MCF 10A (cell line): ENCODE measurements at places on chromosomes 7 and 10.

- H3K27me3 ChIP-seq: peaks cover 53% of the 10 kb centered on the region
- DNase-seq: peak; percentile 66
These were observed 2.2 kb downstream of the CRTAC1 start for GRCh38 chr10:98028168-98028770.

DNA sequence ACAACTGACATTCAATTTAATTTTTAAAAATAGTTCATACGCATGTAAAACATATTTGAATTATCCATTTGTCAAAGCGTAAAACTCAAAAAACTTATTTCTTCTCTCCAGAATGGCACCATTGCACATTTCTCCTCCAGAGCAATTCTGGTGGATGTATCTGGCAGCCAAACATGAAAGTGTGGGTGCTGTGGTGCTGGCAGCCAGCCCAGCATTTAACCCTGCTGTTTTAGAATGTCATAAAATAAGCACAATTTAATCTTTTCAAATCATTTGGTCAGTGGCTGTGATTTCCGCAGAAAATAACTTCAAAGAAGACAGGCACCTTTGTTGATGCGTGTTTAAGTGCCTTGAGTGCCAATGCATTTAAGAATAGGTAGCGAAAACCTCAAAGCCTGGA lies 302.7 kb upstream of the MEOX2 start:
- H3K36me3 ChIP-seq: no peaks in the 10 kb centered on the region
- DNase-seq: no peak
- H3K27ac ChIP-seq: no peak overlapping the region
- no peak overlapping the region for H3K4me3 ChIP-seq
- no peaks in the 10 kb centered on the region for H3K4me1 ChIP-seq

- peaks cover 12% of the 10 kb centered on the region for H3K36me3 ChIP-seq
- DNase-seq: no peak
- H3K27ac ChIP-seq: no peak overlapping the region
- no peaks in the 10 kb centered on the region for H3K27me3 ChIP-seq
- H3K4me1 ChIP-seq: peaks cover 11% of the 10 kb centered on the region
These were observed 18.5 kb downstream of the STRIP2 start for GRCh38 chr7:129452589-129453231.

DNA sequence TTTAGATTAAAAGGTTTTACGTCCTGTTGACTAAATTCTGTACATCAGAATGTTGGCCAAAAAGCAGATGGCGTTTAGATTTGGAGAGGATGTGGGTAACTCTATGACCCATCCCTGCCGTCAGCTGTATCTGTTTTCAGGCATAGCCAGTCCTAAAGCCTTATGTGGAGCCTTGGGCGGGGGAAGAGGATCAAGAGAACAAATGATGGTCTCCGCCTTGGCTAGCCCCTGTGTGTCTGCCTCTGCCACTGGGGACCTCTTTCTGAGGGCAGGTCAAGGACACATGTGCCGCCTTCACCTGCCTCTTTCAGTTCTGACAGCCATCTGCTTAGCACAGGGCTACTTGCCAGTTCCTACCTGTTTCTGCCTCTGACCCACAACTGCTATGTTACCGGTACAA lies 24.1 kb downstream of the PDSS1 start:
- H3K36me3 ChIP-seq: peaks cover 62% of the 10 kb centered on the region
- no peaks in the 10 kb centered on the region for H3K4me1 ChIP-seq
- no peak for DNase-seq
- no peak overlapping the region for H3K4me3 ChIP-seq

DNA sequence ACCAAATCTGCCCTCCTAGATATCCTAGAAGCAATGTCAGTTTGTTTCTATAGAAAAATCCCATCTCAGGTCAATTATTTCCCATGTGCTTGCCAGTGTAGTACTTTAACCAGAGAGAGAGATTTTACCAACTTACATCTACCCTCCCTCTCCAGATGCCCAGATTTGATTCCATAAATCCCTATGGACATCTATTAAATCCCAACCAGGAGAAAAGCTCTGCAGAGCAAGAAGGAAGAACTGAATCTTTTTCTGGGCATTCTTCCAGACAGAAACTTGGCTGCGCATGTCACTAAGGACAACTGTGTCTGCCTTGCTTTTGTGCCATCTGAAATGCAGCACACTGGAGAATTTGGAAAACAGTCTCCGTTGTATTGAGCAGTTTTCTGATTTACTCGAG lies 597.6 kb downstream of the SORCS1 start:
- H3K27me3 ChIP-seq: no peaks in the 10 kb centered on the region
- H3K36me3 ChIP-seq: no peaks in the 10 kb centered on the region
- H3K4me1 ChIP-seq: peaks cover 21% of the 10 kb centered on the region
- DNase-seq: no peak
- no peak overlapping the region for H3K4me3 ChIP-seq

GRCh38 chr10:11026773-11027172 lies 9.1 kb downstream of the CELF2 start:
- DNase-seq: no peak
- no peaks in the 10 kb centered on the region for H3K36me3 ChIP-seq
- H3K27ac ChIP-seq: no peak overlapping the region
- no peaks in the 10 kb centered on the region for H3K4me1 ChIP-seq
- H3K4me3 ChIP-seq: no peak overlapping the region

- DNase-seq: no peak
- H3K36me3 ChIP-seq: no peaks in the 10 kb centered on the region
- no peaks in the 10 kb centered on the region for H3K27me3 ChIP-seq
- peaks cover 8% of the 10 kb centered on the region for H3K4me1 ChIP-seq
- H3K4me3 ChIP-seq: no peak overlapping the region
These were observed 86.0 kb upstream of the MDFIC start for GRCh38 chr7:114835861-114836260.

- DNase-seq: no peak
- no peak overlapping the region for H3K27ac ChIP-seq
- no peaks in the 10 kb centered on the region for H3K4me1 ChIP-seq
- H3K4me3 ChIP-seq: no peak overlapping the region
- no peaks in the 10 kb centered on the region for H3K27me3 ChIP-seq
These were observed 24.5 kb downstream of the ZNF777 start for GRCh38 chr7:149436358-149436757.

DNA sequence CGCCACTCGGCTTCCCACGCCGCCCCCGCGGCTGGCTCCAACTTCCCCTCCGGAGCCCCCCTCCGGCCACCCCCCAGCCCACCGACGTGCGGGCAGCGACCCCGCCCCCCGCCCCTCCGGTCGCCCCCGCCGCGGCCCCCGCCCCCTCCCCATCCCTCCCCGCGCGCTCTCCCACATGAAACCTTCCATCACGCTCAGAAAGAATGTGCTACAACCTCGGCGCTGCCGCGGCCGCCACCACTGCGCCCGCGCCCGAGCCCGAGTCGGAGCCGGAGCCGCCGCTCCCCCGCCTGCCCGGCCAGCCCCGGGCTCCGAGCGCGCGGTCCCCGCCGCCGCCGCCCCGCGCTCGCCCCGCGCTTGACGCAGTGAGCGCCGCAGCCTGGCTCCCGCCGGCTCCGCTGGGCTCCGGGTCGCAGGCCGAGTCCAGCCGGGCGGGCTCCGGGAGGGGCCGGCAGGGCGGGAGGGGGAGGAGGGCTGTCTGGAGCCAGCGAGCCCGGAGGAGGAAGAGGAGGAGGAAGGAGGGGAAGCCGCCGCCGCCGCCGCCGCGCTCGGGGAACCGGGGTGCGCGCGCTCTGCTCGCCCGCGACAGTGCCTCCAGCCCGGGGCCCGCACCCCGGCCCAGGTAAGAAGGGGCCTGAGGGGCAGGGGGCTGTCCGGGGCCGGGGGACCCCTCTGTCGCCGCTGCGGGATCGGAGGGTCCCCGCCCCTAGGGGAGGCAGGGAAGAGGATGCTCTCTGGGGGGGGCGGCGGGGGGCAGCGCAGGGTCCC lies 4.3 kb upstream of the ELFN1 start:
- H3K36me3 ChIP-seq: peaks cover 4% of the 10 kb centered on the region
- no peaks in the 10 kb centered on the region for H3K4me1 ChIP-seq
- H3K27me3 ChIP-seq: peaks cover 51% of the 10 kb centered on the region

GRCh38 chr10:103690281-103690680 lies 165.1 kb downstream of the SH3PXD2A start:
- DNase-seq: no peak
- no peak overlapping the region for H3K4me3 ChIP-seq
- peaks cover 5% of the 10 kb centered on the region for H3K36me3 ChIP-seq
- H3K27me3 ChIP-seq: no peaks in the 10 kb centered on the region
- H3K4me1 ChIP-seq: peaks cover 14% of the 10 kb centered on the region

DNA sequence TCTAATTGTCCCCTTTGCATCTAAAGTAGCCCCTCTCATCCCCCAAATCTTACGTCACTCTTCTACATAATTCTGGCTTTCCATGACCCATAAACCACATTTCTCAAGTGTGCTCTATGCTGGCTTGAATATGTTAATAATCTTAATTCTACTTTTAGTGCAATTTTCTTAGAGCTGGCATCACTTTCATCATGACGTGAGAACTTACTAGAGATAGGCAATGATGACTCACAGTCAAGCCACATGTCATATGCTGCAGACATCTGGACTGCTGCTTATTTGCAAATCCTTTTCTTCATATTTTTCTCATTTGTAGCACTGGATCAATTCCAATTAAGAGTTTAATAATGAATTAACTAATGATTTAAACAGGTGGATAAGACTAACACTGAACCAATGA lies 260.7 kb upstream of the PRKCQ start:
- H3K36me3 ChIP-seq: peaks cover 20% of the 10 kb centered on the region
- peaks cover 20% of the 10 kb centered on the region for H3K4me1 ChIP-seq
- no peak overlapping the region for H3K4me3 ChIP-seq
- peak overlapping the region; percentile 80 for H3K27ac ChIP-seq

- H3K36me3 ChIP-seq: peaks cover 18% of the 10 kb centered on the region
- DNase-seq: no peak
- no peaks in the 10 kb centered on the region for H3K27me3 ChIP-seq
- peak overlapping the region; percentile 62 for H3K27ac ChIP-seq
- peaks cover 32% of the 10 kb centered on the region for H3K4me1 ChIP-seq
- H3K4me3 ChIP-seq: no peak overlapping the region
These were observed 5.2 kb downstream of the STN1 start for GRCh38 chr10:103912759-103913158.

DNA sequence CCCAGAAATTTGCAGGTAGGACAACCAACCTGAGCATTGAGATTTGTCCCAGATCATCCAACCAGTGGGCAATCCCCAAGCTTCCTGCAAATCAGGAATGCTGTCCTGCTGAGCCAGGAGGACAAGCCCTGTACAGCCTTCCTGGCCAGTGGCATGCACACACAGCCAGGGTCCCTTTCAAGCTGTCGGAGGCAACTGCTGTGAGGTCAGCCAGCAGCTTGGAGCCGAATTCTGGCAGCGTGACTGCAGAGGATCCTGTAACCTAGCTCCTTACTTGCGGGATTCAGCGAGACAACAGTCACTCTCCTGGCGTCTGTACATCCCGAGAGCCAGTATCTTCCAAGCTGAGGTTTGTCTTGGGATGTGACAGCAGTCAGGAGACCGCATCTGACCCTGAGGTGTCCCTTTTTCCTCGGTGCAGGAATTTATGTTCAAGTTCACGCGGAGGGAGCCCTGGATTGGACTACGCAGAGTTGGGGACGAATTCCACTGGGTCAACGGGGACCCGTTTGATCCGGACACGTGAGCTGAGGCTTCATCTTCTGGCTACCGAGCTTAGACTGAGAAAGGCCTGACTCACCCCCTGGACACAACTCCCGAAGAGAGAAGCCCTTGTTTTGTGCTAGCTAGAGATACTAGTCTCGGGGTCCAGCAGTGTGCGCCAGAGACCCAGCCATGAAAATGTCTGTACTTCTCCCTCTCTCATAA lies 18.3 kb downstream of the CLEC2L start:
- H3K36me3 ChIP-seq: no peaks in the 10 kb centered on the region
- no peak overlapping the region for H3K27ac ChIP-seq
- H3K27me3 ChIP-seq: peaks cover 17% of the 10 kb centered on the region
- no peaks in the 10 kb centered on the region for H3K4me1 ChIP-seq
- no peak overlapping the region for H3K4me3 ChIP-seq

DNA sequence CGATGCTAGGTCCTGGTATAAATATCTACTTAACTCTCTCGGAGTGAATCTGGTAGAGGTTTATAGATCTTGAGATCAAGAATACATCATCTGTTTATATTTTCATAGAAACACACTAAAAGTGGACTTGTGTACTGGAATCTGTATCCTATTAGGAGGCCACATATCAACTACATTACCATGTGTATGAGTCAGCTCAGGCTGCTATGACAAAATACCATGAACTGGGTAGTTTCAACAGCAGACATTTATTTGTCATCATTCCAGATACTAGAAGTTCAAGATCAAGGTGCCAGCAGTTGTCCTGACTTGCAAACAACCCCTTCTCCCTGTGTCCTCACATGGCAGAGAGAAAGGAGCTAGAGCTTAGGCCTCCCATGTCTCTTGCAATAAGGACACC lies 113.9 kb upstream of the PFKP start:
- no peaks in the 10 kb centered on the region for H3K36me3 ChIP-seq
- peaks cover 21% of the 10 kb centered on the region for H3K27me3 ChIP-seq
- H3K27ac ChIP-seq: no peak overlapping the region
- no peak overlapping the region for H3K4me3 ChIP-seq
- DNase-seq: no peak
- H3K4me1 ChIP-seq: peaks cover 14% of the 10 kb centered on the region

GRCh38 chr10:73559590-73559989 lies 31.6 kb downstream of the USP54 start:
- peak; percentile 23 for DNase-seq
- H3K36me3 ChIP-seq: peaks cover 15% of the 10 kb centered on the region
- H3K4me1 ChIP-seq: peaks cover 5% of the 10 kb centered on the region
- H3K27me3 ChIP-seq: no peaks in the 10 kb centered on the region
- no peak overlapping the region for H3K27ac ChIP-seq

DNA sequence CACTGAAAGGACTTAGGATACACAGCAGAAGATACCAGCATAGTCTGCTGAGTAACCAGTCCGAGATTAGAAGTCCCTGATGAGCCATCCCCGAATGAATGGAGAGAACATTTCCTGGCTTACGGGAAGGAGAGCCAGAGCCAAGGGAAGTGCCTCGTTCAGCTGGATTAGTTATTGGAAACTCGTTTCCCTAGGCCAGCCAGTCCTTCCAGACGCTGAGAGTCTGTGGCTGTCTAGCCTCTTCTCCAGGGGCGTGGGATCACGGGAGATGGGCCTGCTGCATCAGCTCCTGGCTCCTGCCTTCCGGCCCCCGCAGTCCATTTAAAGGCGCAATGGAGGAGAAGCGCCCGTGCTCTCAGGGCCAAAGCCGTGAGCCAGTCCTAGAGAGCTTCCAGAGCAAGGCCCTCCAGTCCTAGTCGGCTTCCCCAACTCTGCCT lies 712.8 kb downstream of the PARD3 start:
- no peaks in the 10 kb centered on the region for H3K4me1 ChIP-seq
- H3K36me3 ChIP-seq: peaks cover 2% of the 10 kb centered on the region
- no peak overlapping the region for H3K27ac ChIP-seq
- no peaks in the 10 kb centered on the region for H3K27me3 ChIP-seq
- no peak for DNase-seq
- H3K4me3 ChIP-seq: no peak overlapping the region

GRCh38 chr10:9081253-9081652 lies 1026.8 kb downstream of the GATA3 start:
- H3K27ac ChIP-seq: no peak overlapping the region
- no peaks in the 10 kb centered on the region for H3K27me3 ChIP-seq
- H3K4me1 ChIP-seq: peaks cover 6% of the 10 kb centered on the region
- H3K36me3 ChIP-seq: peaks cover 5% of the 10 kb centered on the region

GRCh38 chr10:89327803-89328441 lies at the start of gene IFIT3:
TSS of gene IFIT3 (plus strand) at chr10:89327997. CDS start at chr10:89328074, 77 bp downstream.
- H3K4me3 ChIP-seq: peak within 1 kb of the TSS; percentile 74
- peaks cover 19% of the 10 kb centered on the region for H3K4me1 ChIP-seq
- H3K36me3 ChIP-seq: no peaks in the 10 kb centered on the region
- peak within 1 kb of the TSS; percentile 95 for H3K27ac ChIP-seq
